Anterior cingulate cortex (tissue), 58 donors: ENCODE measurements at places on chromosomes 1 and 21.

DNA sequence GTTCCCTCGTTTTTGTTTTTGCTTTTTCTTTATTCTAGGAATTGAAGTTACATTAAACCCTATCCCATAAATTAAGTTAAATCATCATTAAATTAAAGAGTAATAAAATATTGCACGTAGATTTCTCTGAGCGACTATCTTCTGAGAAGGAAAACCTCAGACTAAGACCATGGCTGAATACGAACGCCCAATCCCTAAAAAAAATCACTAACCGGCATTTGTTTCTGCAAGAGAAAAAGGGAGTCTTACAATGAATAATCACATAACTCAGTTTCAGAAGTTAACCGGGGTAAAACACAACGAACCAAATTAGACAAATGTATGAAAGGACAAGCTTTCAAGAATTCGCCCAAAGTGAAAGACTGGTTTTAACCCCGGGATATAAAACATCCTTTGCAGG is 1.3 kb downstream of the PIK3R3 start:
- no peak for DNase-seq

- no peak for DNase-seq
Observed at GRCh38 chr1:245997471-245998258, 509.4 kb downstream of the SMYD3 start.

GRCh38 chr1:18398791-18399530 is 81.8 kb upstream of the KLHDC7A start:
- no peak for DNase-seq

GRCh38 chr1:156945881-156946661 is 25.6 kb downstream of the LRRC71 start:
- DNase-seq: peak; percentile 17

- no peak for DNase-seq
Observed at GRCh38 chr1:19040010-19040680, 83.7 kb upstream of the IFFO2 start.

DNA sequence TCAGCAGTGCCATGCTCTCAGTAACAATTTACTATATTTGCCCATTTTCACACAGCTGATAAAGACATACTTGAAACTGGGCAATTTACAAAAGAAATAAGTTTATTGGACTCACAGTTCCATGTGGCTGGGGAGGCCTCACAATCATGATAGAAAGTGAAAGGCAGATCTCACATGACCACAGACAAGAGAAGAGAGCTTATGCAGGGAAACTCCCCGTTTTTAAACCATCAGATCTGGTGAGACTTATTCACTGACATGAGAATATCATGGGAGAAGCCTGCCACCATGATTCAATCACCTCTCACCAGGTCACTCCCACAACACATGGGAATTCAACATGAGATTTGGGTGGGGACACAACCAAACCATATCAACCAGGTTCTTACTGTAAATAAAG is 112.1 kb upstream of the C1orf87 start:
- no peak for DNase-seq

DNA sequence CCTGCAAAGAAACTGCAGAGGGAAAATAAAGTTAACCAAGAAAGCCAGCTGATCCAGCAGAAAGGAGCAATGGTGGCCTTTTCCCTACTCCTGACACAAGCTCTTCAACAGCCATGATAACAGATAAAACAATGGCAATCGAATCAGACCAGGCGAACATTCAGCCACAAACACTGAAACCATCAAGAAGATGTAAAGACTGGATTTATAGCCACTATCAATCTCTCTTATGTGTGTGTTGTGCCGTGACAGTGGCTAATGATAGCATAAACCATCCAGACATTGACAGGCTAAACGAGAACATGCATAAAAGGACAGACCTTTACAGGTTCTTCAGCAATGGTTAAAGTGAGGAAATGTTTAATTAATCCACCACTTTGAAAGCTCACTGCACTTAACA is 78.1 kb upstream of the RAB4A start:
- DNase-seq: no peak

GRCh38 chr21:15062606-15062965 is 2.2 kb downstream of the NRIP1 start:
- DNase-seq: no peak

- DNase-seq: no peak
Observed at GRCh38 chr21:33202464-33203363, 27.0 kb upstream of the IFNAR2 start.

GRCh38 chr1:179079113-179079761 is 2.6 kb upstream of the TOR3A start:
- peak; percentile 31 for DNase-seq

DNA sequence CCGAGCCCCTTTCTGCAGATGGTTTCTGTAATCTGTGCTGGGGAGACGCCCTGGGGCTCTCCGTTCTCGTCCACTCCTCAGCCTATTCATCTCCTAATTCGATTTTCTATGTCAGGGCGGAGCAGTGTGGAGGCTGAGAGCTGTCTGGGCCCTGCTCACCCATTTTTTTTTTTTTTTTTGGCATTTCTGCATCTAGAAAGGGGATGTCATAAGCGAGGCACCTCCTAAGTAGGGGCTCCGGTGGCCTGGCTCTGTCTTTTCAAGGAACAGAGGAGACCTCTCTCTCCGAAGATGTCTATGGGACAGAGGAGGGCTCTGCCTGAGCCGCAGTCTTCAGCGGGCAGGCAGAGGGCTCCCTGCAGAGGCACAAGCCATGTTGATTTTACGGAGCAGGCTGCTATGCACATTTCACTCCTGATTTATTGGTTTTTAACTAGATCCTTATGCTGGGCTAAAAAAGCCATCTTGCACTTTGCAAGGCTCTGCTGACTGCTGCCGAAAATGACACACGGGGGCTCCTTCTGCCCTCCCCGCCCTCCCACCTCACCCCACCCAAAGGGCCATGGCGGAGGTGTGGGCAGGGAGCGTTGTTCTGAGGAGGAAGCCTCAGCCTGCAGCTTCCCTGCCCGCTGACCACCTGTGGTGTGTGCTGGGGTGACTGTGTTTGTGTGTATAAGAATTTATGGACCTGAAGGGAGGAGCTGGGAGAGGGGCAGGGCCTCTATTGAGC is 71.0 kb downstream of the FOXD2 start:
- no peak for DNase-seq

DNA sequence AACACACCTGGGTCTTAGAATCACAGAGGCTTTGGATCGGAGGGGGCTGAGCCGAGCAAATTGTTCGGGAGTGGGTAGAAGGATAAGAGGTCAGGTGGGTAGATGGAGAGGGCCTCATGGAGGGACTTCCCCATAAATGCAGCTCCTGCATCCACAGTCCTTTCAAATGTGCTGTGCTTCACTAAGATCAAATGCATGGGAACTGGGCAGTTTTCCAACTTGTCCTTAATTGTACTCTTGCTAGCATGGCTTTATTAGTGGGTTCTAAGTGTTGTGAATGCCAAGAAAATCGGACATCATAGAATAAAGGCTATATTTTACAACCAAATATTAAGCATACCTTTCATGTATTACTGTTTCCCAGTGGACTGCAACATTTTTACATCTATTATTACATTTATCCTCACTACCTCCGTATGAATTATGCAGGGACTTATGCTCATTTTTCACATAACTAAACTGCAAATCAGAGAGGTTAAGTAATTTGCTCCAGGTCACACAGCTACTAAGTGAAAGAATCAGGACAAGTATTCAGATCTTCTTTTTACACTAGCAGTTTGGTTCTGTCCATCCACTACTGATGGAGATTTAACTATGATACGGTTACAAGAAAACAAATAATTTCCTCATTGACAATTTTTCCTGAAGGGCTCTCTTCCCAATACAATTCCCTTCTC is 174.5 kb upstream of the RUNX1 start:
- no peak for DNase-seq

DNA sequence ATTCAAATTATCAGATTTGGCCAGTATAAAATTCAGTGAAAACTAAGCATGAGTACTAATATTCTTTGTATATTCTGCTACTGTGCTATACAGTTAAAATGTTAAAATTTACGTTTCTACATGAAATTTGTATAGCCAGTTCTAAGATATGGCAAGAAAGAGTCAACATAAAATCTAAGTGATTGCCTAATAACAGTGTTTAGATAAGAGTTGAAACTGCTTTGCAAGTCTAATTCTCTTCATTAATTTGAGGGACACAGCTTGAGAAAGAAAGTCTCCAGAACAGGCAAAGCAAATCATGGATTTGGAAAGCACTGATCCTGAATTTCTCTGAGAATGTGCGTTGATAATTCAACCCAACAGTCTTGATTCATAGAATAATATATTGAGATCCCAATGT is 630.9 kb upstream of the USP24 start:
- DNase-seq: no peak

DNA sequence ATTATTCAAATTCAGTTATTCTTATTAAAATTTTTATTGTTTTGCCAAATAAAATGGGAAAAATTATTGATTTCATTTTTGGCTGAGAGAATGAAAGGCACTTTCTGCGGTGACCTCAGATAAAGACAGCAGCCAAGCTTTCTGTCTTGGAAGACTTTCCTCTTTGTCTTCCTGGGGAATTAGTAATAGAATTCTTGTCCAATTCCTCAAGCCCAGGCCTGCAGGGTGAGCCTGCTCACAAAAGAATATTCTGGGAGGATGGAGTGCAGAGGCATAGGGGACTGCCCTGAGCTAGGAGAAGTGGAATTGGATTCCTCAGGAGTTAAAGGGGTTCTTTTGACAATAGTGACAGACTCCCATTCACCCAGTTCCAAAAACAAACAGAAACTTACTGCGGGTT is 614.5 kb upstream of the ADGRL2 start:
- no peak for DNase-seq

DNA sequence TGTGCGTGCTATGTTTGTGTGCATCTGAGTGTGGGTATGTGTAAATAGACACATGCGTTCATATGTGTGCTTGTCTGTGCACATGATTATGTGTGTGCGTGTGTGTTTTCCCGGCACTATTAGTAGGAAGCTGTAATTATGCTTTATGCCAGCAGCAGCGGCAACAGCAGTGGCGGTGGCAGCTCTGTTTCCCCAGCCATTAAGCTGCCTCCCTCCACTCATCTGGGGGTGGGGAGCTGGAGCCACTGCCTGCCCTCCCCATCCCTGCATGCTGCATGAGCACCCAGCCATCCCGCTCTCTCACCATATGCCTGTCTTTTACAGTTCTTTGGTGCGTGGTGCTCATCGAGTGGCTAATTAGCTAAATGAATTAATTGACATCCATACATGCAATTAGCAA is 30.5 kb upstream of the ACOT11 start:
- no peak for DNase-seq

DNA sequence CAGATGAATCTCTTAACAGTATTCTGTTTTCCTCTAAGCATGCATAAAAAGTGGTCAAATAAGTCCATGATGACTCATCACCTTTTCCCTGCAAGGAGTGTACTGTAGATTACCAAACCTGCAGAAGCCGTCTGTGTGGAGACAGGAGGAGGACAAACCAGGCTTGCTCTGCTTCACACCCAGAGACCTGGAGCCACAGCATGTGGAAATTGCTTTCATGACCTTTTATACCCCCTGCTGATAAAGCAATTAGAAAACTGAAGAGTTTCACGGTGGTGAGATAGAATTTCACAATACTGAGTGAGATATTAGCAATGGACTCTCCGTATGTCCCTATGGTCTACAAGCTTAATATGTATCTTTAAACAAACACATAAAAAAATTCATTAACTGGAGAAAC is 9.4 kb downstream of the CORT start:
- no peak for DNase-seq

- no peak for DNase-seq
Observed at GRCh38 chr1:236514703-236515442, 8.9 kb upstream of the LGALS8 start.

DNA sequence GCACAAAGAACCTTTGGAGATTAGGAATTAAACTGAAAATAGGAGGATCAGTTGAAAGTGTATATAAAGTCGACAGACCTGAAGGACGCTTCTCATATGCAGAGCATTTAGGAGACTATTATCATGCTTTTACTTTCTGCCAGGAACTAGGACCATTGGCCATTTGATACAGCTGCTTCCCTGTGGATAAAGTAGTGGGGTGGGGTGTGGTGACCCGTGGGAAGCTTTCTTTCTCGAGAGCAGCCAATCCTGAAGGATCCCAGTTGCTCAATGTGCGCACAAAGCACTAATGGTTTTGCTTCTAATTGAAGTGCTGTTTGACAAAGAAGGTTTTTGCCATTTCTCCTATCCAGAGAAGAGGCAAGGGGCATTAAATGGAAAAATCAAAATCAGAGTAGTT is 14.9 kb upstream of the CD55 start:
- DNase-seq: no peak

DNA sequence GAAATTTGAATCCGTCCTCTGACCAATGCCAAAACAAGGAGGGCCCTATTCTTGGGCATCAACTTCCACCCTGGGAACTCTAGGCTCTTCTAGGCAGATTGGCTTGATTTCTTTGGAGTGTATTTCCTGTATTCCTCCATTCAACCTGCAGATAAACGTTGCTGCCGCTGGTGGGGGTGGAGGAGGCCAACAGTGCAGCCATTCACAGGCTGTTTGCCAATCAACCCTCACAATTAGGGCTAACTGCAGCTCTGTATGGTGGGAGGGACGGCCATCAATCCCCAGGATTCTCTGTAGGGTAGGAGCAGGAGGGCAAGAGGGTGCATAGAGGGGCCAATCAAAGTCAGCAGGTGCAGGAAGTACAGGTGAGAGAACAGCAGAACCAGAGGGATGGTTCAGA is 273.1 kb upstream of the PROX1 start:
- no peak for DNase-seq

DNA sequence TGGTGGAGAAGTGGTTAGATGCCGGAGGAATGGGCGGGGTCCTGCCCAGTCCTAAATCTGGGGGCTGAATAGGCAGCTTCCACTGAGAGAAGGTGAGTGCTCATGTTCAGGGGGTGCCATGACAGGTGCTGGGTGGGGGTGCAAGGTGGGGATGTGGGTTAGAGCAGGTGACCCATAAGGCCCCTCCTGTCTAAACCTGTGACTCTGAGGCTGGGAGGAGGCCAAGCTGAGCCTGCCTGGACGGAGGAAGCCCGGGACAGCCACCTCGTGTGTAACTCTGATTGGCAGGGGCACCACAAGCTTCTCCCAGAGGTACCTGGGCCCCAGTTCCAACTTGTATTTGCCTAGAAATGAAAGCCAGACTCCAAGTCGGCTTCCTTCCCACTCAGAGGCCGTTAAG is 10.7 kb downstream of the GPR157 start:
- DNase-seq: no peak

DNA sequence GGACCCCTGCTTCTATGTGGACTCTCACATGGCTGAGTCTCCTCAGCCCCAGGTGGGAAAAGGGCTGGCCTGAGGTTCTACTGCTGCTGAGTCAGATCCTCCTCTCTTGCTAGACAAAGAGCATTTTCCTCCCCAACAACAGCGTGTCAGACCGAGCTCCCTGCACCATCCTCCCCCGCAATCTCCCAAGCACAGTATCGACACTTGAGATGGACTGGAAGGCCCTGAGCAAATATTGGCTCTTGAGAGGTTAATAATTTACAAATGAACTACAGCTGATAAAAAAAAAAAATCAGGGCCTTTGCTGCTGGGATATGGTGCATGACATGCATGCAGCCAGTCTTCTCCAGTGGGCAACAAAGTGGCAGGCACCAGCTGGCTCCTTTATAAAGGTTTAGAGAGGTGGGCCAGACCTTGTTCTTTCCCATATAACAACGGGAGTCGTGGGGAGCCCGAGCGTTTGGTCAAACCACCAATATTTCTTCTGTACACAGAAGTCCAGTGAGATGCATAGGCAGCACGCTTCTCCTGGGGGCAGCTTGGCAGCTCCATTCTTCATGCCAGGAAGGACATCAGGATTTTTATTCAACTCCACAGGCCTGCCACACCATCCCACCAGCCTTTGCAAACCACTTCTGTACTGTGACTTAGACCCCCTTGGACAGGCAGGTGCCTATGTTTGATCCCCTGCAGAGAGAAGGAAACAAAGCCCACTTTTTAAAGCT is 55.4 kb upstream of the CAMK1G start:
- DNase-seq: no peak

- peak; percentile 27 for DNase-seq
Observed at GRCh38 chr1:204207136-204207616, 6.6 kb downstream of the GOLT1A start.
